HepG2 (cell line): ENCODE measurements at places on chromosomes 2 and 18. TPM values are rescaled to one million over a fixed set of nuclear protein-coding genes. Genes with fewer than 3 reads are reported as not detected.

GRCh38 chr18:77082316-77082955 lies 50.1 kb downstream of the MBP start:
- no peak overlapping the region for H3K4me3 ChIP-seq
- no peaks in the 10 kb centered on the region for H3K27me3 ChIP-seq
- no peaks in the 10 kb centered on the region for H3K36me3 ChIP-seq

GRCh38 chr2:78431241-78431640 lies 594.3 kb upstream of the REG3G start:
- no peak for DNase-seq
- no peaks in the 10 kb centered on the region; the same call in 1 of the 2 replicates for H3K36me3 ChIP-seq

GRCh38 chr18:49561289-49562193 lies at the start of gene LIPG:
TSS of gene LIPG (plus strand) at chr18:49562057. CDS start at chr18:49562309, 252 bp downstream.
- H3K4me1 ChIP-seq: peaks cover 45% of the 10 kb centered on the region
- no peak within 1 kb of the TSS for H3K27ac ChIP-seq
- peak within 1 kb of the TSS; percentile 46 for H3K4me3 ChIP-seq
- no peaks in the 10 kb centered on the region for H3K36me3 ChIP-seq
- peak; percentile 34 for DNase-seq
- H3K27me3 ChIP-seq: peaks cover 16% of the 10 kb centered on the region

GRCh38 chr18:31792580-31792911 lies 31.9 kb upstream of the SLC25A52 start:
- DNase-seq: peak; percentile 21
- H3K27me3 ChIP-seq: 0 out of 3 replicates have a peak, but pooled peaks cover 3% of the 10 kb centered on the region
- peaks cover 32% of the 10 kb centered on the region for H3K4me1 ChIP-seq
- no peak overlapping the region for H3K27ac ChIP-seq
- no peaks in the 10 kb centered on the region for H3K36me3 ChIP-seq
- no peak overlapping the region for H3K4me3 ChIP-seq

Gene NT5DC4
- 2.4 and 4.2 TPM in 2 replicates for total RNA-seq
